ENCODE measurements at places on chromosomes 1 and 21.

DNA sequence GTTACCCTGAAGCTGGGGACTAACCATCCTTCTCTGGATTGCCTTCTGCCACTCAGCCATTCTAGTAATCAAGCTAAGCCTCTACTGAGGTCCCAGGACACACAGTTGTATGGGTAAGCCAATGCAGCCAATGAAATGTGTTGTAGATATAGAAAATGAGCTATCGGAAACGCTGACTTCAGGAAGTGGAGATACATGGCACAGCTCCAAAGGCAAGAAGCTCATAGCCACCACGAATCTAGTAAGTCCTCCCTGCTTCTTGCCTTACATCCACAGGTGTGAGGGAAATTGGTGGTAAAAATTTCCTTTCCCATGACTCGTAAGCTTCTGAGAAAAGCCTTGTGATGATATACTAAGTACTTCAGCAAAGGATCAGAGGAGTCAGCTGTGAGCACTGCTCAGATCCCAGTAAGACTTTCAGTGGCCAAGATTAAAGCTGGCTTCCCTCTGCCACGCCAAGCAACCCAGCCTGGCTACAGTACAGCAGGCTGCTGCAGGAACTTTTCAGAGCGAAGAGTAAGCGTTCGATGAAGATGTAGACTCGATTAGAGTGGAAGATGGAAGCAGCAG, 117.7 kb downstream of the SIM2 start:
- no peak for DNase-seq

GRCh38 chr1:100710906-100711682, 8.4 kb upstream of the VCAM1 start:
- no peak for DNase-seq

DNA sequence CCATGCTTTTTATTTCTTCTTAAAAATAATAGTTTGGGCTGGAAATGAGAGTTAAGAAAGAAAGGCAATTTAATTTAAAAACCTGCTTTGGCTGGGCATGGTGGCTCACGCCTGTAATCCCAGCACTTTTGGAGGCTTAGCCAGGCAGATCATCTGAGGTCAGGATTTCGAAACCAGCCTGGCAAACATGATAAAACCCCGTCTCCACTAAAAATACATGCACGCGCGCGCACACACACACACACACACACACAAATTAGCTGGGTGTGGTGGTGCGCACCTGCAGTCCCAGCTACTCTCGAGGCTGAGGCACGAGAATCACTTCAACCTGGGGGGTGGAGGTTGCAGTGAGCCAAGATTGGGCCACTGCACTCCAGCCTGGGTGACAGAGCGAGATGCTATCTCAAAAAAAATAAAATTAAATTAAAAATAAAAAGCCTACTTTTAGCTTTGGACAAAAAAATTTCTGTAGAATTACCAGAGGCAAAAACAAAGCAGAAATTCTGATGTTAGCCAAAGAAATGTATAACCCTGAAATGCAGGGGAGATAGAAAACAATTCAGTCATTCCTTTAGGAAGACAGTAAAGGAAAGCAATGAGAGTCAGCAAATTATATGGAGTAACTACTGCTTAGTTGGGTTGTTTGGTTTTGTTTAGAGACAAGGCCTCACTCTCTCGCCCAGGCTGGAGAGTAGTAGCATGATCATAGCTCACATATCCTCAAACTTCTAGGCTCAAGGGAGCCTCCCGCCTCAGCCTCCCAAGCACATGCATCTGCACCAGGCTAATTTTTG, 15.7 kb upstream of the IPP start:
- no peak for DNase-seq

DNA sequence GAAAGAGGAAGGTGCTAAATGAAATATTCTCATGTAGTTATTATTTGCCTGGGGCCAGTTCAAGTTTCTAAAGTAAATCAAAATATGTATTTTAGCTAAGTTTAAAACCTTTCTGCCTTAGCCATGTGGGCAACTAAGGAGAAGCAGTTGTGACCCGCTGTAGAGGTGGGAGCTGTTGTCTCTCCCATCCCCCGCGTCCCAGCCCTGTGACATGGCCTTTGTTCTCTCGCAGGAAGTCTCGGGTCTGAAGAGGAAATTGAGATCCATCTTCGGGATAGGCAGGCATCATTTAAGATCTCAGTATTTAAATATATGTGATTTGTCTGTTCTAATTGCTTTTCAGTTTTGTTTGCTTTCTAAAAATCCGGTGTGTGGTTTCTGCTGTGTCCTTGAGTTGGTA, 121.5 kb downstream of the CAMTA1 start:
- DNase-seq: no peak

- DNase-seq: no peak
Observed at GRCh38 chr1:46459315-46459714, 30.3 kb upstream of the DMBX1 start.

DNA sequence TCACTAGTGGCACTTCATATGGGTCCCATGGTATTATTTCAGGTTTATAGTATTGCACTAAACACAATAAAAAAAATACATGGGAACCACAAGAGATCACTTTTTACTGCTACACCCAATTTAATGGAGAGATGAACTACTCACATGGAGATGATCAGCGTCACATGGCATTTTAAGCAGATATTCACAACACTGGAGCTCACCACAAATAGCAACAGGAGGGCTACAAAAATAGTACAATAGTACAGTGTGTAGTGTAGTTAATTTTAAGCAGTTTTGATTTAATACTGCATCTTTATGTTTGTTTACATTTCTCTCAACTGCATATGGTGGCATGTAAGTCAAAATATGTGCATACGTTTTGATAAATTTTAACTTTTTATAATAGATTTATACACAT, 31.0 kb downstream of the SNX7 start:
- DNase-seq: no peak

GRCh38 chr1:216822480-216822879, 99.3 kb upstream of the ESRRG start:
- DNase-seq: no peak

DNA sequence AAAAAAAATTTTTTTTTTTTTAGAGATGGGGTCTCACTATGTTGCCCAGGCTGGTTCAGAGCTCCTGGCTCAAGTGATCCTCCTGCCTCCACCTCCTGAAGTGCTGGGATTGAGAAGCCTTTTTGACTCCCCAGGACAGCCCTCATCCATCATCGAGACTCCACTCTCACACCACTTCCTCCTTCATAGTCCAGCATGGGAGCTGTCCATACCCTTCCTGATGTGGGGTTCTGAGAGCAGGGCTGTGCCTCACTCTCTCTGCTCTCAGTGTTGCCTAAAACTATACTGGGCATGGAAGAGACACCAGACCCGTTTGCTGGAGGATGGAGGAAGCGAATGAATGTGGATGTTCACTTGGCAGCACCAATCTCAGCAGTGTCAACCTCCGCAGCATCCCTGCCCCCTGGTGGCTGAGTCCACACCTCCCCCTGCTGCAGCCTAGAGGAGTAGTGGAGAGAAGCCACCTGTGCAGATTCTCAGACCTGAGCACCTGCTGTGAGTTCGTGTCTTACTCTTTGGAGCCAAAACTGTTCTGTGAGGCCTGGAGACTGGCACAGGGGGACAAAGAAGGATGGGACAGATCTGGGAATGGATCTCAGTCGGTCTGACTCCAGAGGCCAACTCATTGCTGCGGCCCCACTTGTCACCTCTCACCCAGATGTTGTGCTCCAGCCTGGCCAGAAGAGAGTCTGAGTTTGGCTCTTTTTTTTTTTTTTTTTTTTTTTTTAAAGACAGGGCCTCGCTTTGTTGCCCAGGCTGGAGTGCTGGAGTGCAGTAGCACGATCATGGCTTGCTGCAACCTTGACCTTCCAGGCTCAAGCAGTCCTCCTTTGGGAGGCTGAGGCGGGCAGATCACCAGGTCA, 17.7 kb downstream of the TINAGL1 start:
- peak; percentile 37 for DNase-seq

- DNase-seq: no peak
Observed at GRCh38 chr1:26290122-26290881, 10.4 kb downstream of the SH3BGRL3 start.

DNA sequence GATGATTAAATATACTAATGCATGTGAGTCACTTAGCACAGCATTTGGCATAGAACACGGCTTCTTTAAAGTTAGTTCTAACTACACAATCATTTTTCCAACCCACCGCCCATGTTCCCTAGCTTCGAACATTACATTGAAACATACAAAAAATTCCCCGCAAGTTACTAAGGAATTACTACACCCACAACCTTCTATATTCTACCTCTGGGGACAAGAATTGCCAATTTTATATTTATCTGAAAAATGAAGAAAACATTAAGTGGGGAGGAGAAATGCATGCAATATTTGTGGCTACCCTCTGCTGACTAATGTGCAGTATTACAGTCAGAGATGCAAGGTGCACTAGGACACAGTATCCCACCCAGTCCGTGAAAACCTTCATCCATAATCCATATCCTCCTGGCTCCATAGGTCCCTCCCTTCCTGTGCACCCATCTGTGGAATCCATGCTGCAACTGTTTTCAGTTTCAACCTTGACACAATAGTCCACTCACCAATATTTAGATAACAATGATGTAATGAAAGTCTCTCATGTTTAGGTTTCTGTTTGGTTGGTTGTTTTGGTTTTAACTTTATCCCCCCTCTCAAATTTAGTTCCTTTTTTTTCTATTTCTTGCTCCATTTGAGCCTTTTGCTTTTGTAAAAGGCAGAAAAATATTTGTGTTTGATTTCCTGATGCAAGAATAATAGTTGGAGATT, 31.6 kb downstream of the RGS5 start:
- peak; percentile 84 for DNase-seq

DNA sequence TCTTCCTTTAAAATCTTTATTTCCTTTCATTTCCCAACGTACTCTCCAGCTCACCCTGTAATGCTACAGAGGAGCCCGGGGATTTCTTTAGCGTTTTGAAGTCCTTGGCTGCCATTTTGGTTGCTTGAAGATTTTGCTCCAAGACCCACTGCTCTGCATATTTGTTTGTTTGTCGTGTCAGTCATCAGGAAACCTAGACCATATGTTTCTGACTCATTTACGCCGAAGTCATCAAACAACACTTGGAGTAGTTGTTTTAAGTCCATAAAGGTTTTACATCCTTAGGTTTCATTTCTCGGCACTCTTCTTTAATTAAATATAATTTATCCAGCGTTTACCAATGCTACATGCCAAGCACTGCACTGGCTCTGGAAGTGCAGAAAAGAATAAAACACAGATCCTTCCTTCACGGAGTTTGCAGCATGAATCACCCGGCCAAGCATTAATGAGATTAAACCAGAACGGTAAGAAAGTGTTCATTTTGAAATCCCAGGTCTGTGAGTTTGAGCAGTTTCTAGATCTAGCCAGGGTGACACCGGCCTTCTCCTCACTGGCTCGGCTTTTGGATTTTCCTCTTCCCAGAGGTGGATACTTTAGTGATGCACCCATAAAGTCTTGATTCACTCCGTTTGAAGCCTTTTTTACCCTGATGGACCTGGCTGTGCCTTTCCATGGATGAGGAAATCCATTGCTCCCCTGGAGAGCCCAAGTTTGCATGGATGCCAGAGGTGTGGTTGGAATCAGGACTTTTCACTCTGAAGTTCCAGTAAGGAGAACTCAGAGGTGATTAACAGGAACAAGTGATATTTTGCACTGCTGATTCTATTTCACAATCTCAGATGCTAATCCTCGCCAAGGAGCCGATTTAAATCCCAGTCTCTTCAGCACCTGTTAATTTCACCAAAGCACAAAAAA, 109.3 kb downstream of the KAZN start:
- DNase-seq: no peak

- DNase-seq: no peak
Observed at GRCh38 chr1:112510340-112510739, 1.6 kb downstream of the WNT2B start.

- DNase-seq: no peak
Observed at GRCh38 chr21:27110956-27111355, 144.1 kb upstream of the ADAMTS5 start.

GRCh38 chr1:156372876-156373275, 3.9 kb downstream of the RHBG start:
- DNase-seq: no peak

DNA sequence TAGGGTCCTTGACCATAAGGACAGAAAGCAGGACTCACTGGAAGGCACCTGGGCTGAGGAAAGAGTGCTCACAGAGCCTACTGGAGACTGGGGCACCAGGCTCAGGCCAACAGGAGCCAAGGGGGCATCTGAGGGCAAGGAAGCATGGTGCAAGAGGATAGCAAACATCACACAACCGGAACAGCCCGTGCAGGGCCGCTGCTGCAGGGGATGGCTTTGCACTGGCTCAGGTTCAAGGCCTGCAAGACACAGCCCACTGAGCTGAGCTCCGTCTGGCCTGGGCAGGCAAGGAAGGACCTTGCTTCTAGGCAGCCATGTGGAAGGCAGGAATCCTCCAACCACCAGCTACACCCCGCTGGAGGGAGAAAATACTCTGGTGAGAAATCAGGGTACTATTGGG, 59.8 kb upstream of the KIF26B start:
- DNase-seq: no peak

- DNase-seq: no peak
Observed at GRCh38 chr1:22089134-22089571, 36.6 kb downstream of the CDC42 start.

DNA sequence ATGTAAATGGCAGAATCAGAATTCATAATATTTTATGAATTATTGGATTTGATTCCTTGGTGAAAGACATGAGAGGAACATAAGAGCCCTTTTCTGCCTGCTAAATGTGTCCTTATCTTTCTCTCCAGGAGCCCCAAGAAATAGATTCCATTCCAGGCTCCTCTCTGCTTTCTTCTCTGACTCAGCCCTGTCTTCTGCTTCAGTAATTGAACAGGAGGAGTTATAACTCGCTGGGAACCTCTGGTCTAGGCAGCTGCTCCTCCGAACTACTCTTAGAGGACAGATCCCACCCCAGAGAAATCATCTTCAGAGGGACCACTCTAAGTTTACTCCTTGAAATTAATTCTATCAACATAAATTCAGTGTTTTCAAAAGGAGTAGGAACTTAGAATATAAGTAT, 78.4 kb downstream of the RGS21 start:
- no peak for DNase-seq

- DNase-seq: no peak
Observed at GRCh38 chr1:152972196-152972886, 1.9 kb downstream of the SPRR4 start.

DNA sequence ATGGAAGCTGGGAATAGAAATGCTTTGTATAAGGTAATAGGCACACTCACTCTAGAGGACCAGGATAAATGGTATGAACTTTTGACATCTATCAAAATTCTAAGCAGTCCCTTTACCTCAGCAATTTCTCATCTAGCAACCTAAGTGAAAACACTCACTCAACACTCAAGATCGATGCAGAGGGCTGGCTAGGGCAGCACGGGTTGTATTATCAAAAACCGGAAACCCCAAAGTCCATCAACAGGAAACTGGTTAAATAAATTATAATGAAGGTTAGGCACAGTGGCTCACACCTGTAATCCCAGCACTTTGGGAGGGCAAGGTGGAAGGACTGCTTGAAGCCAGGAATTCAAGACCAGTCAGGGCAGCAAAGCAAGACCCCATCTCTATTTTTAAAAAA, 9.4 kb downstream of the USP48 start:
- no peak for DNase-seq
